ENCODE measurements at places on chromosomes 16 and 17.

- DNase-seq, result no peak
Measured at GRCh38 chr16:9362050-9362449, 270.6 kb downstream of the HAPSTR1 start.

- no peak for DNase-seq
Measured at GRCh38 chr16:3712861-3713372, 4.4 kb downstream of the TRAP1 start.

GRCh38 chr16:24983561-24983960 lies 31.6 kb downstream of the ARHGAP17 start:
- DNase-seq, result no peak

- DNase-seq, result no peak
Measured at GRCh38 chr17:28049071-28049470, 6.6 kb downstream of the NLK start.

GRCh38 chr17:13931111-13931526 lies 138.2 kb upstream of the COX10 start:
- DNase-seq, result no peak

GRCh38 chr17:15210247-15210646 lies 54.9 kb downstream of the PMP22 start:
- DNase-seq, result no peak

DNA sequence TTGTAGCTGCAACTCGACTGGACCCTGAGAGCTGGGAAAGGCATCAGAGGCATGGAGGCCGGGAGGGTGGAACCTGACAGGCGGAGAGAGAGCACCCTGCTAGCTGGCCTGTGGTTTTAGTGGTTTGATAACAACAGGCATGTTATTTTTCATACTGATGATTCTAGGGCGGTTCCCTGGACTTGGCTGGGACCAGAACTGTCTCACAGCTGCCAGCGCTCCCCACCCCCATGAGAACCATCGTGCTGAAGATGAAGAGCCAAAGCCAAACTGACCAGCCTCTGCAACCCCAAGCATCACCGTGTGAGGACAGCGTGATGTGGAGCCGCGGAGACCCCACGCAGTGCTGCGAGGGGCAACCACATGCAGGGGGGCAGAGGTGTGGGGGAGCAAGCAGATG lies 28.5 kb downstream of the MXRA7 start:
- no peak for DNase-seq

DNA sequence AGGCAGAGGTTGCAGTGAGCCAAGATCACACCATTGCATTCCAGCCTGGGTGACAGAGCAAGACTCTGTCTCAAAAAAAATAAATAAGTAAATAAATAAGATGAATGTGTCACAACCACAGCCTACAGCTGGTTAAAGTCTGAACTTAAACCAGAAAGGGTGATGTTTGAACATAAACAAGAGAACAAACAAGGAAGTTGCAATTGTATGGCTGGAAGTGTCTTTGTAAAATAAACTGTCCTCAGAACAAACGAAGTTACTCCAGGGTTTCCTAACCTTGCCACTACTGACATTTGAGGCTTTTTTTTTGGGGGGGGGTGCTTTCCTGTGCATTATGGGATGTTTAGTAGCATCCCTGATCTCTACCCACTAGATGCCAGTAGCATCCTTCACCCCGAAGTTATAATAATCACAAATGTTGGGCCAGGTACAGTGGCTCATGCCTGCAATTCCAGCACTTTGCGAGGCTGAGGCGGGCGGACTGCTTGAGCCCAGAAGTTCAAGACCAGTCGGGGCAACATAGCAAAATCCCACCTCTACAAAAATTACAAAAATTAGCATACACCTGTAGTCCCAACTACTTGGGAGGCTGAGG lies 119.2 kb downstream of the XYLT1 start:
- no peak for DNase-seq

DNA sequence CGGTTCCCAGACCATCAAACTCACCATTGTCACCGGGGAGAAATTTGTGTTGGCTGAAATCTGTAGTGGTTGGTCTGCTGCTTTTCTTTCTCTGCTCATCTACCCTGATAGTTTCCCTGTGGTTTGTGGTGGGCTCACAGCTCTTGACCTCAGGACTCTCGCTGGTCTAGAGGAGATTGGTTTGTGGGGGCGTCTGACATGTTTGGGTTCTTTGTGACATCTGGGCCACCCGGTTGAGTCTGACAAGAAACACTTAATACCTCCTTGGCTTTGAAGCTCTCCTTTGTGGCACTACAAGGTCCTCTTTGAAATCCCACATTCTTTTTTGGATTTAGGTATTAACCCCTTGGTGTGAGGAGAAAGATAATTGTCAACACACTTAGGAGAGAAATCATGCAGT lies 662.0 kb downstream of the WWOX start:
- no peak for DNase-seq

GRCh38 chr17:50020841-50021599 lies 26.0 kb upstream of the DLX3 start:
- DNase-seq, result no peak

GRCh38 chr17:56623383-56623782 lies 29.9 kb downstream of the NOG start:
- no peak for DNase-seq

DNA sequence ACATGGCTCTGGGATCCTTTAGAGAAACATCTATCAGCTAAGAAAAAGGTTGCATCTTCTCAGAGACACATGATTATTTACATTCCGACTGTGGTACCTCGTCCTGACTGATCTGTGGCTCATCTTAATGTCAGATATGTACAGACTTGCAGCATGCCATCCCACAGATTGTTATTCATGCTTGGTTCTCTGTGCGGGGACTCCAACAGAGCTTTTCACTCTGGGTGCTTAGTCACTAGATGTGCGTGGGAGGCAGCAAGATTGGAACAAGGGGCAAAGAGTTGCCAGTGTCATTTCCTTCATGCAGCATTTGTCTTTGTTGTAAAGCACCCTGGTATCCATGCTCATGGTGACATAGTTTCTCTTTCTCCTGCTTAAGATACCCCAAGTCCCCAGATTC lies 179.1 kb upstream of the CACNG5 start:
- peak; percentile 31 for DNase-seq

GRCh38 chr16:79713609-79714309 lies 113.2 kb upstream of the MAF start:
- DNase-seq, result no peak
